ENCODE measurements at places on chromosomes 7 and 10.

GRCh38 chr7:41316410-41316809 is 386.5 kb downstream of the INHBA start:
- DNase-seq: no peak

DNA sequence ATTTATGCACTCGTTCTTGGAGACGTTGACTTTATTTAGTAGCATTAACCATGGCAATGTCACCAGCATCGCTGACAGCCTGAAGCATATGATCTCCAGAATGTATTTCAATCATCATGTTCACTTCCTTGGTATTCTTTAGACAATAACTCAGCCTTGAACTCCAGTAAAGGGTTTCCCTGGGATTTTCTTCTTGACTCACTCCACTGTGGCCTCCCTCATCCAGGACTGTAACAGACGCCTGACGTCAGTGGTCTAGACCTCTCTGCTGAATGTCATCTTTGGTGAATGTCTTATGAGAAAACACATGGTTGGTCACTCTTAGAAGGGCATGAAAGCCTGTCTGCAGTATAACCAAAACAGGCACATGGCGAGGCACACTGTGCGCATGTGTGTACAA is 64.4 kb downstream of the EGFR start:
- DNase-seq: no peak

GRCh38 chr10:43573250-43574000 is 991 bp downstream of the ZNF239 start:
- DNase-seq: no peak

GRCh38 chr7:47264021-47264651 is 317.8 kb downstream of the TNS3 start:
- DNase-seq: no peak

GRCh38 chr10:63221950-63222349 is 88.8 kb downstream of the NRBF2 start:
- DNase-seq: no peak

DNA sequence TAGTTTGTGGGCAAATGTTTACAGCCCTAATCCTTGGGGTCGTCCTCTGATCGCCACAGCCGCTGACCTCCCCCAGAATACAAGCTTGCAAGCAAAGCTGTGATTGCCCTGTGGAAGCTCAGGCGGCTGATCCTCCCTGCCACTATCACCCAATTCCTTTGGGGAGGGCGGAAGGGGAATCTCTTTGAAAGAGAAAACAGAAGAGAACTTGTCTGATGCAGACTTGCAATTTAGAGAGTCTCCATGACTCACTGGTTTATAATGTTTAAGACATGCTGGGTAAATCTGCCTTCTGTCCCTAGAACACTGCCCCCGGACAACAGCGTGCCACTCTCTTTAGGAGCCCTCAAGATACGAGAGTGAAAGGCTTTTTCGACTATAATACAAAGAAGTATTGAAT is 75.5 kb downstream of the NRP1 start:
- DNase-seq: no peak

DNA sequence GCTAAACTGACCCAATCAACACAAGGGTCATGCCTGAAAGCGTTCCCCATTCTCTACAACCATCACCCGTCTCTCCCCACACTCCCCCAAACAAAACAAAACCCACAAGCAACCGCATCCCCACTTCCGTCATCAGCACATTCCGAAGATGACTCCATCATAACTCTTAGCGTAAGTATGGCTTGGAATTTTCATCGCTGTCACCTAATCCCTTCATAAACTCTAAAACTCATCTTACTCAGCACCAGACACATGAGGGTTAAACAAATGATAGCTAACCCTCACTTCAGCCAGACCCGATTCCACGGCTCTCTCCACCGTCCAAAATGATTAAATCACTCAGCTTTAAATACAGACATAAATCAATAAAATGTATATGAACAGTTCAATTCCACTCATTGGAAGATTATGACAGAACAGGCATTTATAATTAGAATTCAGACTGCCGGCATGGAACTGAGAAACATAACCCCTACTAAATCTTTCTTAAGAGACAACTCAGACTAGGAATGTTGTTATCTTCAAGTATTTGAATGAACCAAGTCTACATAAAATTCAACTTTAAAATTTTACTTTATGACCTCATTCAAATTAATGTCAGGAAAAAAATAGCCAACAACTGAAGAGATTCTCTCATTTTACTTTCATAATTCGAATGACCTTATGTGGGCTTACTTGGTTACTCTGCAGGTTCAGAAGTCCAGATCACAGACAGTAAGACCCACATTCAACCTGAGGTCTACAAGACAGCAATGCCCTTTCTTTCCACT is 215.9 kb downstream of the PARD3 start:
- no peak for DNase-seq

All from BJ (cell line).